ENCODE measurements at places on chromosomes 3 and 15. TPM values are rescaled to one million over a fixed set of nuclear protein-coding genes. Genes with fewer than 3 reads are reported as not detected.

Gene PLSCR2
- not detected for polyA plus RNA-seq

Gene CPNE9
- not detected for polyA plus RNA-seq

Gene GOLGA6A
- not detected for polyA plus RNA-seq

Gene PPP1R14D
- not detected for polyA plus RNA-seq

Gene SPTBN5
- polyA plus RNA-seq = not detected

Gene VGLL3
- not detected for polyA plus RNA-seq

Gene GOLGA8J
- polyA plus RNA-seq = not detected

Gene THBS1
- polyA plus RNA-seq = 0.72 TPM

Gene FEZF2
- polyA plus RNA-seq = not detected

Gene GPR160
- polyA plus RNA-seq = 6.2 TPM

Gene SLC24A5
- not detected for polyA plus RNA-seq

Gene GRAMD2A
- not detected for polyA plus RNA-seq

Gene A4GNT
- polyA plus RNA-seq = not detected

Gene PAK2
- polyA plus RNA-seq = 38.0 TPM

Gene RLBP1
- not detected for polyA plus RNA-seq

Gene GOLGA8Q
- not detected for polyA plus RNA-seq

Gene CDHR4
- not detected for polyA plus RNA-seq

Gene GCSAM
- 17.8 TPM for polyA plus RNA-seq

Gene DMXL2
- 0.61 TPM for polyA plus RNA-seq

Gene VPS39
- 39.2 TPM for polyA plus RNA-seq

Gene BMF
- 2.3 TPM for polyA plus RNA-seq

Gene CADM2
- not detected for polyA plus RNA-seq

Gene ZNF660
- 0.07 TPM for polyA plus RNA-seq

Gene RTP1
- polyA plus RNA-seq = not detected

Gene GPR27
- 1.8 TPM for polyA plus RNA-seq

Gene KY
- 0.36 TPM for polyA plus RNA-seq

Gene PXK
- polyA plus RNA-seq = 27.8 TPM

Gene STRA6
- polyA plus RNA-seq = not detected

Gene TRH
- polyA plus RNA-seq = not detected

Gene ASB14
- 0.24 TPM for polyA plus RNA-seq

Gene SPTSSB
- polyA plus RNA-seq = 9.5 TPM

Gene PLOD2
- not detected for polyA plus RNA-seq

Gene FRMD5
- 0.37 TPM for polyA plus RNA-seq

Gene CCDC39
- not detected for polyA plus RNA-seq

Measured in CD8-positive, alpha-beta memory T cell (primary cell).